ENCODE measurements at places on chromosomes 4 and X. TPM values are rescaled to one million over a fixed set of nuclear protein-coding genes. Genes with fewer than 3 reads are reported as not detected.

DNA sequence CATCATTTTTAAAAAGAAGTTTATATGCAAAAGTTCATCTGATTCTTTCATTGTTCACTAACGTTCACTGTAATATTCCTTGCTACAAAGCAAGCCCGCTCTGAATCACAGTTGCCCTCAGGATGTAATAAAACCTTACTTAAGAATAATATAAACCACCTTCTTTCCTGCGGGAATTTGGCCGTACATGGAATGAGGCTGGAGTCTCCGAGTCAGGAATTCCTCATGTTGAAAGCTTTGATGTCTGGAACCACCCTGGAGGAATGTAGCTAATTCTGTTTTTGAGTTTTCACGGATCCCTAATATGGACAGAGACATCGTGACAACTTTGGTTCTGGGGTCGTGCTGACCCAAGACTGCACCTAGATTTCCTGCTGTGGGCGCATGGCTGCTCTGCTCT is 58.5 kb downstream of the CRLF2 start:
- no peak for DNase-seq

DNA sequence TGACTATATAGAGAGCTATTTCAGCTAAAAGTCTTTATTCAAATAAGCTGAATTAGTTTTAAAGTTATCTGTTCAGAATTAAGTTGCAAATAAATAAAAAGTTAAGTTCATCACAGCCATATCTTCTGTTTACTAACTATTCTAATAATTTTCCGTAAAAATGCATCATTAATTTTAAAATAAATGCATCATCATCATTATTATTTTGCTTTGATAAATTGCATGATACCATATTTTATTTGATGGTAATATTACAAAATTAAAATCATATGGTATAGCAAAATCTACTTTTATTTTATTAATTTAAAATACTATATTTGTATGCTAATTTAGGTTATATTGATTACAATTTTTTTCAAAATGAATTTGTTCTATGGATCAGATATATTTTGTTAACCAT is 357.3 kb upstream of the NDST4 start:
- DNase-seq, result no peak

- no peak for DNase-seq
Measured at GRCh38 chr4:25090516-25090915, 59.8 kb upstream of the LGI2 start.

STPG2 gene
- total RNA-seq, result 1.0 TPM

DNA sequence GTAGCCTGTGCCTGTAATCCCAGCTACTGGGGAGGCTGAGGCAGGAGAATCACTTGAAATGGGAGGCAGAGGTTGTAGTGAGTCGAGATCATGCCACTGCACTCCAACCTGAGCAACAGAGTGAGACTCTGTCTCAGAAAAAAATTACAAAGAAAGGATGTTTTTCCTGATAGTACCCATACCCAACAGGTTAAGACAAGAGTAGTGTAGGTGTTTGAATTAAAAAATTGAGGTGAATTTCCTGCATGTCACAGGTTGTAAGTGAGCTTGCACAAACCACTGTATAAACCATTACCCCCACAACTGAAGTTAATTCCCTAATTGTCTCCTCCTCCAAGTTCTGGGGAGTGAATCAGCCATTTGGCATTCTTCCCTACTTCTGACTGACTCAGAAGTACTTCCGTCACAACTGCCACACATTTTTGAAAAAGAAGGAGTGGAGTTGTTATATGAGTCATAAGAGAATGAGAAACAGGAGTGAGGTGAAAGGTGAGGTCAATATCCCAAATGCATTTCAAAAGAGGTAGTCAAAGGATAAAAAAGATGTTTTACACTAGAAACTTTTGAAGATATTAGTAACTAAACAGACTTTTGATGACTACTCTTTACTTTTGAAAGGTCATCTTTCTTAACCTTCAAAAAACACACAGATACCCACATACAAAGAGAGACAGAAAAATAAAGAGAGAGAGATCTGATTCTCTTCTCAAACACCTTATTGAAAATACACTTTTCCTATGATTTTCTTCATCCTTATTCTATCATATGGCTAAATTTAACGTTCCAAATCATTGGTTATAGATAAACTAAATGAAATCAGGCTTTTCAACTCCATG is 134.5 kb downstream of the BTC start:
- peak; percentile 32 for DNase-seq

GRCh38 chr4:138677212-138677611 is 338.4 kb upstream of the NOCT start:
- no peak for DNase-seq

DNA sequence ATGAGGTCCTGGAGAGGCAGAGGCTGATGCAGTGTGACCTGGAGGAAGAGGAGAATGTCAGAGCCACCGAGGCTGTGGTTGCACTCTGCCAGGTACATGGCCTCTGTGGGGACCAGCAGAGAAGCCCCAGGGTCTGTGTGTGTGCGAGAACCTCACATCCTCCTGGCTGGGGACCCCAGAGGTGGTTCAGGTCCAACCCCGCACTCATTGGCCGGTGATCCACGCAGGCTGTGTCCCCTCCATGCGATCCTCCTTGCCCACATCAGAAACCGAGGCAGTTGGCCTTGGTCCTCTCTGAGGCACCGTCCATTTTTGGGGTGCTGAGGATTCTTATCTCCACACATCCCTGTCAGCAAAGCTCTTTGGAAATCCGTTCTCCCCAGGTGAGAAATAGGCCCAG is 45.3 kb downstream of the EVC start:
- DNase-seq, result no peak

NAA11 gene
- not detected for total RNA-seq

- DNase-seq, result no peak
Measured at GRCh38 chrX:10173331-10173900, 16.6 kb downstream of the CLCN4 start.

XAGE2 gene
- total RNA-seq, result not detected

GRCh38 chr4:102557636-102558035 is 56.5 kb downstream of the NFKB1 start:
- DNase-seq, result no peak

- no peak for DNase-seq
Measured at GRCh38 chrX:32195611-32196010, 1015.7 kb downstream of the DMD start.

GRCh38 chr4:52196606-52197130 is 145.6 kb downstream of the SPATA18 start:
- DNase-seq, result no peak

XK gene
- 4.2 TPM for total RNA-seq

L1CAM gene
- 5.6 TPM for total RNA-seq

GIMD1 gene
- not detected for total RNA-seq

DNA sequence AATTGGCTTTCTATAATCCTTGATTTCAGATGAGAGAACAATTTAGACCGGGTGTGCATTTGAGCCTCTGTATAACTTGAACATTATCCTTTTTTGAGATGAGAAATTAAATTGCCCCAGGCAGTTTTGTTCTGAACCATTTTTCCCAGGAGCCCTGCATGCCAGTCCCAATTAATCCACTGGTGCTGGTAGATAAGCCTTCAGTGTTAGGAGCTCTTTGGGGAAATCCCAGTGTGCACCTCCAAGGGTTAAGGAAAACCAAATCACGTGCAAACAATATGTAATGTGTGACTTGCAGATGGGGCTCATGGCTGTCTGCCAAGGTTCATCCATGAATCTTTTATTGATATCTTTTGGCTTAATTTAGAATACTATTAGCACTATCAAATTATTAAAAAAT is 43.2 kb downstream of the KIT start:
- DNase-seq, result no peak

- no peak for DNase-seq
Measured at GRCh38 chrX:7088968-7089615, 58.4 kb upstream of the STS start.

PPEF1 gene
- total RNA-seq, result 0.95 TPM

DNA sequence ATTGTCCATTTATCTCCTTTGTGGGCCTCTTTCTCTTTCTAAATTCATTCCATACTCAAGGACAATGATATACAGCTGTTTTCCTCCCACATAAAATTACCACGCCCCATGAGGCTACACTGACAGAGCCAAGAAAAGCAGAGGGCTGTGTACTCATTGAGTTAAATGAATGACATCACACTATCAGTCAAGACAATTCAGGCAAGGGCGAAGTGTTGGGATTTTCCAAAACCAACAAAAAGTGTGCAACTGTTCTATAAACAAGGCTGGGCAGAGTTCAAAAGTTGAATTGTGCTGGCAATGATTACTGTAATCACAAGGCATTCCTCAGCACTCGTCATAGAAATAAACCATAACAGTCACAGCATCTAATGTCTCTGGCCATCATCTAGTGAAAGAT is 799.6 kb upstream of the DIAPH2 start:
- DNase-seq, result peak; percentile 1

GRCh38 chr4:110815950-110816349 is 193.1 kb upstream of the PITX2 start:
- DNase-seq, result no peak

DNA sequence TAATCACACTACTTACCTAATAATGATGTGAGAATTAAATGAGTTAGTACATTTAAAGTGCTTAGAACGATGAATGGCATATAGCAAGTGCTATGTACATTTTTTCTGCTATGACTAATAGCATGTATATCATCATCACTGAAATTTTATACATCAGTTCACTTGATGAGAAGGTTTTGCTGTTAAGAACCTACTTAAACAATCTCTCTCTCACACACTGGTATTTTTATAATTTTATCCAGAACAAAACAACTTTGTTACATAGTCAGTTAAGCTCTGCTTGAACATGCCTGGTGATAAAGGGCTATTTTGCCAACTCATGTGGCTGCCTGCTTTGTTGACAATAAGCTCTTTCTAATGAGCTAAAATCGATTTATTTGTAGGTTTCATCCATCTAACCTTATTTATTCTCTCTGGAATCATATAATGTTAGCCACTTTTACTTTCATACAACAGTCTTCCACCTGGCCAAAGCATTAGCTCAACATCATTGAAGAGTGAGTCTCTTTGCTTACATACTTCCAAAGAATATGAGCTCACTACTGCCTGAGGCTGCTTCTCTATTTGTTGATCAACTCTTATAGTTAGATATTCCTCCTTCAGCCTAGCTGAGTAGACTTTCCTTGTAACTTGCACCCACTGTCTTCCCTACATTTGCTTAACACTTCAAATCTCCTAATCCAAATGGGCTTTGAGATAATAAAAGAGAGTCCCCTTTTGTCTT is 372.7 kb upstream of the BOD1L1 start:
- DNase-seq, result no peak

NPFFR2 gene
- total RNA-seq, result 3.3 TPM

UGT2B10 gene
- total RNA-seq, result not detected

DNA sequence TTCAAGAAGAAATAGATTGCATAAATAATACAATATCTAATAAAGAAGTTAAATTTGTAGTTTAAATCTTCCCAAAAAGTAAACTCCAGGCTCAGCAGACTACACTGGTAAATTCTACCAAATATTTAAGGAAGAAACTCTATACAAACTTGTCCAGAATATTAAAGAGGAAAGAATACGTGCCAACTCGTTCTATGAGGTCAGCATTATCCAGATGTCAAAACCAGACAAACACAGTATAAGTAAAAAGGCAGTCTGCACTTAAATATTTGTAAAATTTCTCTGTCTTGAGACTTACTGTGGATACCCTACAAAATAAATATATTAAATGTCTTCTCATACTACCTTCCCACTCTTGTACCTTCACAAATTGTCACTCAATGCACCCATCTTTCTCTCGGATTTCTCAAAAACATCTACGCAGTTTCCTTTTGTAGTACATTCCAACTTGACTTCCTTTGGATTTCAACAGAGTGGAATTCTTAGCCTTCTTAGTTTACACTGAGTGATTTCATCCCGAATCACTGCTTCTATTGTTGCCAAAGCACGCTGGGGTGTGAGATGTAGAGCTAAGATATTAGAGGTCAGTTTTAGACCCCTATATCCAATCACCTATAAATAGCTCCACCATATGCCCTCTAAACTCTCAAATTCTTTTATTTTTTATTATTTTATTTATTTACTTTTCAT is 71.6 kb upstream of the MAB21L2 start:
- DNase-seq, result no peak

- no peak for DNase-seq
Measured at GRCh38 chr4:165686756-165687155, 186.3 kb upstream of the TLL1 start.

GRCh38 chr4:6761649-6762615 is 20.6 kb upstream of the KIAA0232 start:
- no peak for DNase-seq

F8A2 gene
- total RNA-seq, result not detected

DNA sequence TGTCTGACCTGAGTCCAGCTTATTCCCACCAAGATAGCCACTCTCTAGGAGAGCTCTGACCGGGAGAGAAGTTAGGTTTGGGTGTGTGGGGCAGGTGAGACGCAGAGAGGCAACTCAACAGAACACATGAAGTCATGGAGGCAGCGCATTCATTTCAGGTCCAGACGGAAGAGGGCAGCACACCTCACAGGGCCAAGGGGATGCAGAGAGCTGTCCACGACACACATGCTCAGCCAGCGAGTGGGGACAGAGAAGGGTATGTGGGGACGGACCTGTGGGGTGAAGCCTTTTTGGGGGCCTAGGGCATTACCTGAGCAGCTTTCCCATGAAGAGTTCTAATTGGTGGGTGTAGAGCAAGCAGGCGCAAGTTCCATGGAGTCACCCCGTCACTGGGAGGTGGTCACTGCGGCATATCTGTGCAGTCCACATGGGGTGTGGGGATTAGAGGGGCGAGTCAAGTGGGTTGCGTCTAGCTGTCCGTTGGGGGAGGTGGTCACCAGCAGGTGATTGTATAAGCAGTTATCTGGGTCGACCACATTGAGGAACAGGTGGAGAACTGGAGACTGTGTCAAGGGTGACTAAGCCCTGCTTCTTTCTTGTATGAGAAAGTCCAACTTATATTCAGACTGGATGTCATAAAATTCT is 24.3 kb upstream of the UXT start:
- DNase-seq, result no peak

- no peak for DNase-seq
Measured at GRCh38 chrX:130170752-130171445, 863 bp upstream of the RAB33A start.

MAD2L1 gene
- total RNA-seq, result 15.5 TPM

DNA sequence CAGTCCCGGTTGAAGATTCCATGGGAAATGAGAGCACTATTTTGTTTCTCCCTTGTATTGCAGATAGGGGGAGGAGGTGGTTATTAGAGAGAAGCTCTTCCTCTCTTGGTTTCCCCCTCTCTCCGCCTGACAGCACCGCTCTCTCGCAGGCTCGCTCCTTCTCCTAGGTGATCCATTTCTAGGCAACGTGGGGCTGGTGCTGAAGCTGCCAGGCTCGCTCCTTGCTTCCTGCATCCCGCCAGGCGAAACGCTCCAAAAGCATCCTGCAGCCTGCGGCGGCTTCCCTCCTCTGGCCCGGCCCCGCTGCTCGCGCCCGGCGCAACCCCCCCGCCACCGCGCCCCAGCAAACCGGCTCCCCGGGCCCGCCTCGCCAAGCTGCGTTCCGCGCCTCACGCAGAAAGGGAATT is at the start of gene GRID2:
Gene GRID2, plus strand, starts transcription at position 346 of the 407 bp plus-strand sequence.
- DNase-seq, result no peak

DNA sequence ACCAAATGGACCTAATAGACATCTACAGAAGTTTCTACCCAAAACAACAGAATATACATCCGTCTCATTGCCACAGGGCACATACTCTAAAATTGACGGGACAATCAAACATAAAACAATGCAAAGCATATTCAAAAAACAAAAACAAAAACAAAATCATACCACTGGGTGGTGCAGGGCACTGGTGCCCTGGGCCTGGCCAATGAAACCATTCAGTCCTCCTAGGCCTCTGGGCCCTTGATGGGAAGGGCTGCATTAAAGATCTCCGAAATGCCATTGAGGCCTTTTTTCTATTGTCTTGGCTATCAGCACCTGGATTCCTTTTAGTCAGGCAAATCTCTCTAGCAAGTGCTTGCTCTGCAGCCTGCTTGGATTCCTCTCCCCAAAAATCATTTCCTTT is 213.9 kb upstream of the ZCCHC13 start:
- DNase-seq, result no peak

SMIM10 gene
- total RNA-seq, result 9.6 TPM

GAGE12F gene
- total RNA-seq, result not detected

PITX2 gene
- total RNA-seq, result 30.4 TPM
